ENCODE measurements at places on chromosomes 11 and 22. TPM values are rescaled to one million over a fixed set of nuclear protein-coding genes. Genes with fewer than 3 reads are reported as not detected.

PRR33 gene
- total RNA-seq, result not detected

NOX4 gene
- 0.43 TPM for total RNA-seq

C11orf65 gene
- 2.1 TPM for total RNA-seq

PATE4 gene
- total RNA-seq, result not detected

OR4C11 gene
- not detected for total RNA-seq

MRGPRF gene
- not detected for total RNA-seq

YAP1 gene
- 207 TPM for total RNA-seq

SLC22A9 gene
- total RNA-seq, result not detected

SMIM35 gene
- total RNA-seq, result not detected

PARVA gene
- total RNA-seq, result 21.5 TPM

TEX54 gene
- total RNA-seq, result not detected

FOLR1 gene
- total RNA-seq, result not detected

OR51I1 gene
- total RNA-seq, result not detected

SOX10 gene
- not detected for total RNA-seq

TMEM25 gene
- 14.4 TPM for total RNA-seq

All from nasal cavity respiratory epithelium epithelial cell of viscerocranial mucosa (primary cell).